ENCODE measurements at places on chromosomes 6 and 20.

DNA sequence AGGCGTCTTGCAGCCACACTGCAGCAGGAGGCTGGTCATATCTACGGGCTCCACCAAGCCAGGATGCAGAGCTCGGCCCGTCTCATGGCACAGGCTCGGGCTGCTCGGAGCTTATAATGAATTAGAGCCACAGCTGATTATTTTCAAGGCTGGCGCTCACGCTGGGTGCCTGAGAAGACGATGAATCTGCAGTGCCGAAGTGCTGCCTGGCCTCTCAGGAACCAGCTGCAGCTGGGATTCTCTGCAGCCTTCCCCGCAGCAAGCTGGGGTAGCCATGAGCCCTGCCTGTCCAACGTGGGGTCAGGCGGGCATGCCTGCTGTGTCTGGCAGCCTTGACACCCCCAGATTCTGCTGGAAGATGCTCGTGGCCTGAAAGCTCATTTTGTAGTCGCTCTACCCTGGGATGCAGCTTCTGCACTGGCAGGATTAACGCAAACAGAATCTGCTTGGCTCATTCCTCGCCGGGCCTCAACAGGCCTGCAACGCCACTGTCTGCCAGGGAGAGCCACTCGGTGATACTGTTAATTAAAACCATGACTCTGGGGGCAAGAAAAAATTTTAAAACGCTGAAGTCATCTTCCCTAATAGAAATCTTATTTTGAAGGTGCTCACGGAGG lies 104.3 kb downstream of the CDH26 start:
- DNase-seq = no peak

- no peak for DNase-seq
These were observed 539.2 kb downstream of the MEI4 start for GRCh38 chr6:78192057-78192456.

DNA sequence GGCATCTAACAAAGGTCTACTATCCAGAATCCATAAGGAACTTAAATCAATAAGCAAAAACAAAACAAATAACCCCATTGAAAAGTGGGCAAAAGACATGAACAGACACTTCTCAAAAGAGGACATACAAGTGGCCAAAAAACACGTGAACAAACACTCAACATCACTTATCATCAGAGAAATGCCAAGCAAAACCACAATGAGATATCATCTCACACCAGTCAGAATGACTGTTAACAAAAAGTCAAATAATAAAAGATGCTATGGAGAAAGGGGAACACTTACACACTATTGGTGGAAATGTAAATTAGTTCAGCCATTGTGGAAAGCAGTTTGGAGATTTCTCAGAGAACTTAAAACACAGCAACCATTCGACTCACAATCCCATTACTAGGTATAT lies 19.4 kb upstream of the VNN1 start:
- DNase-seq = no peak

- DNase-seq = peak; percentile 67
These were observed 41.2 kb downstream of the C6orf132 start for GRCh38 chr6:42101186-42101657.

DNA sequence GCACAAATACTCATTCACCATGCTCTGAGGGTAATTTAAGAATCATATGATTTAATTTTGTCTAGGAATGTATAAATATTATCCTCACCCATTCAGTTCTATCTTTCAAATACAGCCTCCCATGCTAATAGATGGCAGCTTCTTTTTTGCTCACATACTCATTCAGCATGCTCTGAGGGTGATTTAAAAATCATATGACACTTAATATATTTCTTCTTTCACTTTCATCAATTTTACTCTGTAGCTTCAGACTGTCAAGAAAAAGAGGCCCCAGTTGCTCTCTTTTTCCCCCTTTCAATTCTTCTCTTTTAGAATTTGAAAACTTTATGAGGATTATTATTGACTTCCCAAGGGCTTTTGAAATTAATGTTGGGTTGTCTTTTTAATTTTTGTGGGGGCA lies 161.7 kb upstream of the LAMP5 start:
- no peak for DNase-seq

DNA sequence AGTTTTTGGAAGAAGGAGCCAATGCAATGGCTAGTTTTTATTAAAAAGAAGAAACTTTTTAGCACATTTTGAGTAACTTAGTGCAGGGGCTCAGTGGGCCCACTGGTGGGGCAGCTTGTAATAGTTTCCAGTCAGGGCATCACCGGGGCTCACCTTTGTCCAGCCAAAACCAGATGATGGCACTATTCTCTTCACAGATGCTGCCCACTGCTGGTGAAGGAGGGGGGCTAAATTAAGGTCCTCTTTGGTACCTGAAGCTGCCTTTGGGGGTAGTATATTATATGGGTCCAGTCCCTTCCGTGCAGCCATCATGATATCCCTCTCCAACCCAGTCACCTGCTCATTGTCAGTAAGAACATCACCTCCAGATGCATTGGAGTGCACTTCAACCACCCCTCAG lies 182.9 kb downstream of the PDE7B start:
- DNase-seq = no peak
